ENCODE measurements at places on chromosomes 11 and 22.

GRCh38 chr22:40153192-40153591, 24.5 kb upstream of the TNRC6B start:
- no peak for DNase-seq

DNA sequence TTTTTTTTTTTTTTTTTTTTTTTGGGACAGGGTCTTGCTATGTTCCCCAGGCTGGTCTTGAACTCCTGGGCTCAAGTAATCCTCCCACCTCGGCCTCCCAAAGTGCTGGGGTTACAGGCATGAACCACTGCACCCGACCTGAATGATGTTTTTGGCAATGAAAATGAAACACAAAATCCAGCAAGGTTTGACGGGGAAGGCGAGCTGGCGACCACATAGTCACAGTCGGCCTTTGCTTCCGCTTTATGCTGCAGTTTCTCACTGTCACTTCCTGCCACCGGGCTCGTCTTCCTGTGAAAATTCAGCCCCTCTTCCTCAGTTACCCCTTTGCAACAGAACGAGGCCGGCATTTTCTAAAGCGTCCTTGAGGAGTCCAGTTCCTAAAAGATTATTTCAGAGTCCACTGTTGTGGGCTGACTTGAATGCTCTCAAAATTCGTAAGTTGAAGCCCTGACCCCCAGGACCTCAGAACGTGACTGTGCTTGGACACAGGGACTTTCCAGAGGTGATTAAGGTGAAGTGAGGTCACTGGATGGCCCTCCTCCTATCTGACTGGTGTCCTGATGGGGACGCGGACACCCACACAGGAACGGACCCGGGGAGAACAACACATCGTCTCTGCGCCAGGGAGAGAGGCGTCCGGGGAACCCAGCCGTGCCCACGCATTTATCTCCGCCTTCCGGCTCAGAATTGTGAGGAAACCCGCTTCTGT, 2.9 kb upstream of the BID start:
- DNase-seq = no peak

- DNase-seq = no peak
Observed at GRCh38 chr22:32904044-32904443, 102.5 kb downstream of the TIMP3 start.

- no peak for DNase-seq
Observed at GRCh38 chr22:34847072-34847471, 218.9 kb upstream of the ISX start.

DNA sequence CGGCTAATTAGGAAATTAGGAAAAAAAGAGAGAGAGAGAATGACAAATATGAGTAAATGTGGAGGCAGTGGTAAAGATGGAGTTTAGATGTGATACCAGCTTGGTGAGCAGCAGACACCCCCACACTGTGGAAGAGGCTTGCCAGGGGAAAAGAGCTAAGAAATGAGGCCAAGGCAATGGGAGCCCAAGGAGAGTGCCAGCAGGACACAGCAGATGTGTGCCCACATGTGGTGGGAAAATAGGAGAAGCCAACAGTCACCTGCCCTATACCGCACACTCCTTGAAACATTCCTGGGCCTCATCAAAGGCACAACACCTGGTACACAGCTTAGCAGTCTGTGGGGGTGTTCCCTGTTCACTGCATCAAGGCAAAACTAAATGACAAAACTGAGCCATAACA, 104.9 kb downstream of the FAM76B start:
- no peak for DNase-seq

DNA sequence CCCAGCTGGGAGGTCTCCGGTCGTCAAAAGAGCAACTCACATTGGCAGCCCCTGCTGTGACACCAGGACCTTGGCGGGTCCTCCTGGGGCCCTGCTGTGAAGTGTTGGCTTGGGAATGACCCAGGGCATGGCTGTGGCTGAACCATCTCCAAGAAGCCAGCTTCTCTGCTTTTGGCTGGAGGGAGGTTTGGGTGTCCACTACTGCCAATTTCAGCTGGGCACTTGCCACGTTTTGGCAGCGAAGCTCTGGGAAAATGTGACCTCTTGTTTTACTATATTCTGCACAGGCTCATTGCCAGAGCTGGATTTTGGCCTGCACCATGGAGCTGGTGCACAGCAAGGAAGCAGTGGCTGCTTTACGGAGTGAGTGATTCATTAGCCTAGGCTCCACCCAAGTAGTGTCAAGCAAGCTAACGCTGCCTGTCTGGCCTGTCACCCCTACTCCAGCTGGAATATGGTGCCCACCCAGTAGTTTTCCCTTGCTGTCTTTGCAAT, 24.3 kb upstream of the SMCO4 start:
- DNase-seq = no peak

GRCh38 chr11:18046116-18046777, at the start of gene TPH1:
Gene TPH1 (minus strand): TSS chr11:18046269. CDS start chr11:18040762, 5,507 bp downstream.
- DNase-seq = no peak

DNA sequence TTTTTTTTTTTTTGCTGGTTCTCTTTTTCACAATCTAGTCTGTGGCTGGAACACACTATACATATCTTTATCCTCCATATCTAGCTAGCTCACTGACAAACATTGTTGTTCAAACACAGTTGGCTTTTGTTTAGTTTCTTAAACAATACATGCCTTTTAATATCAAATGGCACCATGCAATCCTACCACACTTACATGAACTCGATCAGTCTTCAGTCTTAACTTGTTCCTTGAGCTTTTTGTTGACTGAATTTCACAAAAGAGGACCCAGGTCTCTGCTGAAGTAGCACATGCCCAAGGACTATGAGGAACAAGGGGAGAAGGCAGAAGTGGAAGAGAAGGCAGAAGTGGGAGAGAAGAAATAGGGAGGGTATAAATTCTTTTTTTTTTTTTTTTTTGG, 25.5 kb downstream of the TMEM123 start:
- no peak for DNase-seq

DNA sequence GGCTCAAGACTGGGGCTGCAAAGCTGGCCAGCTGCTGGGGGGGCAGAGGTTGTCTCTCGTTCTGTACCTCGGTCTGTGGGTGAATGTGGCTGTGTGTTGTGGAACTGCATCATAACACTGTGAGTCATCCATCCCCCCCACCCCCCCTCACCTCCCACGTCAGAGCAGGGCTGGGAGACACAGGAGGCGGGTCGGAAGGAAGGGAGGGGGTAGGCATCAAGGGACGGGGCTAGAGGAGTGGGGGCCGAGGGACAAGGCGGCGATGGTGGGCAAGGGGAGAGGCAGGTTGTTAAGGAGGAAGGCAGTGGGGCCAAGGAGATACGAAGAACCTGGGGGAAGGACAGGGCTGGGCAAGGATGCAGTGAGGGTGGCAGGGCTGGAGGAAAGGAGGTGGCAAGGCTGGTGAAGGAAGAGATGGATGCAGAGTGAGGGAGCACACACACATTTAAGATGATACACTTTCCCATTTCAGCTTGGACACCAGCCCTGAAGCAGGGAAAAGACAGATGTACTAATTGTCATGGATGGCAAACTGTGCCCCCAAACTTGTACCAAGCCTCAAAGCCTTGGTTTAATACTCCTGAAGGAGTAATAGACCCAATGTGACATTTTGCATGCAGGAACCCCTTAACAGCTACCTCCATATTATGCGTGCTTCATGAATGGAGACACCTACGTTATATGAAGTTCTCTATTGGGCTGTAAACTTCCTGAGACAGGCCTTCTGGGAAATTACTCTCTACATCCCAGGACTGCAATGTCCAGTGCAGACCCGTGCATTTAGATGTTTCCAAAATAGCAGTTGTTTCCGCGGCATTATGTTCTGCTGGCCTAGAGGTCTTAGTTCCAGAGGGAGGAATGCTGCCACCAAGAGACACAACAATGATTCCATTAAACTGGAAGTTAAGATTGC, at the start of gene YPEL4:
Gene YPEL4, minus strand, starts transcription at position 87 of the 913 bp plus-strand sequence. CDS start 2,805 bp downstream, outside the sequence.
- DNase-seq = no peak

GRCh38 chr11:64185175-64185692, 737 bp upstream of the STIP1 start:
- DNase-seq = no peak

DNA sequence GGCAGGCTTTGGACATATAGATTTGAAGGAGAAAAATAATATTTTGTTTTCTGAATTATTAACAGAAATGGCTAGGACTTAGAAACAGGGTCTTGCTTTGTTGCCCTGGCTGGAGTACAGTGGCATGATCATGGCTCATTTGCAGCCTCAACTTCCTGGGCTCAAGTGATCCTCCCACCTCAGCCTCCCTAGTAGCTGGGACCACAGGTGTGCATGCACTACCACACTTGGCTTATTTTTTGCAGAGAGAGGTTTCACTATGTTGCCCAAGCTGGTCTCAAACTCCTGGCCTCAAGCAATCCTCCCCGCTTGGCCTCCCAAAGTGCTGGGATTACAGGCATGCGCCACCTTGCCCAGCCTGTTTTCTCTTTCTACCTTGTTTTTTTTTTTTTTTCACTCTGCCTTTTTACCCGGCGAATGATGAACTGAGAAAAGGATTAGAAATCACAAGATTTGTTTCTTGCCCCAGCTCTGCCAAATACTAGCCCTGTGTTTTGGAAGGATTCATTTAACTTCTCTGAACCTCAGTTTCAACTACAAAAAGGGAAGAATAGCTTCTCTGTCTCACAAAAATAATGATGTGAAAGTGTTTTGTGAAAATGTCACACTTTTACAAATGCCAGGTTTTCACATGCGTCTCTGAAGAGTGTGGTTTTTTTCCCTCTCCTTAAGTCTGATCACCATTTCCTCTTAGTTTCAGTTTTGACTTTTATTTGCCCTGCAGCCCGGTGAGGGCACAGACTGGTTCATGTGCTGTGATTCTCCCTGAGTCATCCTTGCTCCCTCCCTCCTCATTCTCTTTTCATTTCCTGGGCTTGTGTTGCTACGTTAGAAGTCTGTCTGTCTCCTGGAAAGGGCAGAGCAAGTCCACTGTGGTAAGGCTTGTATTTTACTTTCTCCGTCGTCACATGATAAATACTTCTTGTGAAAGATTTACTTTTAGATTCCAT, 67.7 kb downstream of the BCL2L13 start:
- DNase-seq = peak; percentile 7

DNA sequence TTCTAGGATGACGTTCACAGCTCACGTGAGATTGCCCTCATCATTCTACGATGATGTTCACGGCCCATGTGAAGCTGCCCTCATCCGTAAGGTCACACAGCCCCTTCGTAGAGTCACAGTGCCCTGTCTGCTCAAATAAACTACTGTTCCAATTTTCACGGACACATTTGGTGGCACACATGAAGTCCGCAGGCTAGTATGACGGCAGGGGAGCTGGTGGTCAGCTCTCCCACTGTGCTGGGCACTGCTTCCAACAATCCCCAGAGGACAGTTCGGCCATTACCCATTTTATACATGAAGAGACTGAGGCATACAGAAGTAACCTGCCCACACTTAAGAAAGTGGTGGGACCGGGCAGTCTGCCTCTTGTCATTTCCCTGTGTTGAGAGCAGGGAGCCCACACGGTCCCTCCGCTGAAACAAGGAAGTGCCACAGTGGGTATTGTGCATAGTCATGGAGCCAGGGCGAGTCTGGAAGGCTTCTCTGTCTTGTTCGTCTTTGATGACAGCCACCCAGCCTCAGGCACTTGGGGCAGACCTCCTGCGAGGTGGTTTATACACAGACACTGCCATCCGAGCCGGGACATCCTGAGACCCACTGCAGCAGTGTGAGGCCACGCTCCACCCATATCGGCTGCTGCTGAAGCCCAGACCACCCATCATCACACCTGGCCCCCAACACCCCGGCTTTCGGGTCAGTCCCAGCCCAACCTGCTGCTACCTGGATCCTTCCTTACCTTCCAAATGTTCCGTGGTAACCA, 114.3 kb downstream of the PHF21B start:
- no peak for DNase-seq

- no peak for DNase-seq
Observed at GRCh38 chr11:2674658-2675131, 25.1 kb downstream of the KCNQ1OT1 start.

DNA sequence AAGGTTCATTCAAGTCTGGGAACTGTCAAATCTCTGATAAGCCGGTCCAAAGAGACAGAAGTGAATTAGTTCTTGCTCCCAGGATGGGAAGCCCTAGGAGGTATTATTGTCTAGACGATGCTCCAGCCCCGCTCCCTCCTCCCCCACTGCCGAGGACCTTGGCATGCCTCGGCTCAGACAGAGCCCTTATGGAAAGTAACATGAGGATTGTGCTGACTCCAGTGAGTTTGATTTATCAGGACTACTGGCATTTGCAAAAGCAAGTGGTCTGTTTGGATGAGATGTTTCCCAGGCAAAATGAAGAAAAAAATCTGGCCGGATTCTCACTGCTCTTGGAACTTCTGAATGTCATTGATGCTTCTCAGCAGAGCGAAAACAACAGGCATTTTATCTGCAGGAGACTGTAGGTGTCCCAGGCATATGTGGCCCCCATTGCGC, 341.0 kb downstream of the ETS1 start:
- DNase-seq = no peak

GRCh38 chr11:106415510-106415909, 338.0 kb downstream of the AASDHPPT start:
- no peak for DNase-seq

- no peak for DNase-seq
Observed at GRCh38 chr22:45529971-45530575, 27.4 kb downstream of the FBLN1 start.

- DNase-seq = no peak
Observed at GRCh38 chr11:11407065-11407762, 54.2 kb upstream of the CSNK2A3 start.

- no peak for DNase-seq
Observed at GRCh38 chr11:60594998-60595642, 79.9 kb downstream of the MS4A13 start.

DNA sequence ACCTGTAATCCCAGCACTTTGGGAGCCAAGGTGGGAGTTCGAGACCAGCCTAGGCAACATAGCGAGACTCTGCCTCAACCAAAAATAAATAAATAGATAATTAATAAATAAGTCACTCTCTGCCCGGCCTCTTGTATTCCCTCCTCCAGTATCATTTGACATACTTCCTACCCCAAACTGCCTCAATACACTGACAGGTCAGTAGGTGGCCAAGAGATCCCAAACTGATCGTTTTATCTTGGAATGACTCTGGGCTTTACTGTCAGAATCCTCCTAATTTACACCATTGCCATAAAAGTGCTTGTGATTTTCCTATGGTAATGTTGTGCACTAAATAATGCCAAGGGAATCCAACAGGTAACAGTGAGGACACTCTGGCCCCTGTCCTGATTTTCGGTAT, 94.2 kb downstream of the PDHX start:
- no peak for DNase-seq

DNA sequence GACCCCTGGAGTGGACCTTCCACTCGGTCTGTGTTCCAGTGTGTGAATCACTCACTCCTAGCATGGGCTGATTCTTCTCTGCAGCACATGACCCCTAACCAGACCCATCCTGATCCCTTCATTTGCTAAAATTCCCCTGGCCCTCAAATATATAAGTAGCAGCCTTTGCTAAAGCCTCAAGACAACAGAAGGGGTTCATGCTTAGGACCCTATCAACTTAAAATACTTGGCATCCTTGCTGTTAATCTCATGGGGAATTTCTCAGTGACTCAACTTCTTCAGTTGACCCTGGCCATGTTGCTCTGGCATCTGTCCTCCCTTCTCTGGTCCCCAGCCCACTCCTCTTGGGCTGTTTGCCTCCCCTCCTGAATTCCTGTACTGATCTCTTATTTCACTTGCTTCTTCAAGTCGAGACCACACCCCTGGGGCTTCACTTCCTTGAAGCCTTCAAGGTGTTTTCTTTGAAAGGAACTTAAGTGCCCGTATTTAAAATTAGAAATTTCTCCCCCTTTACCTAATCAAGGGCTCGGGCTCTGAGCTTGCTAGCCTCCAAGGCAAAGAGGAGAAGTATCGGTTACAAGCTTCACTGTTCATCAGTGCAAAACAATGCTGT, 23.6 kb downstream of the NNMT start:
- DNase-seq = no peak

GRCh38 chr11:27973851-27974536, 134.0 kb downstream of the KIF18A start:
- no peak for DNase-seq

GRCh38 chr11:116866804-116867455, 29.5 kb upstream of the APOA1 start:
- no peak for DNase-seq

All from DMS 273 treated with DMSO at 0.1 percent for 48 hours (cell line).